GM23338 (cell line): ENCODE measurements at places on chromosomes 4 and X.

DNA sequence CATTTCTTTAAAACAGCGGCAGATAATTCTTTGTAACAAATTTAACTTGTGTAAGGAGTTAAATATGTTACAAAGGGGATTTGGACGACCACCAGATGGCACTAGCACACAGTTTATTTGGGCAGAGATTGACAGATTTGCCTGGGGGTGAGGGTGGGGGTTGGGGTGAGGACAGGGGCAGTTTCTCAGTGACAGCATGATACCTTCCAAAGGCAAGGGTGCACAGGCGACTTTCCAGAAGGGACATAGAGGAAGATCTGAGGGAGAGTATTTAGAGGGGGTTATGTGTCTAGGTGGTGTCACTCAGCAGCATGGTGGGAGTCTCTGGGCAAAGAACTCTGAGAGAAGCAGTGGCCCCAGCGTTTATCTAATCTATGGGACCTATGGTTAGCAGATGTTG is 9.6 kb upstream of the TMA16 start:
- DNase-seq = peak; percentile 88

DNA sequence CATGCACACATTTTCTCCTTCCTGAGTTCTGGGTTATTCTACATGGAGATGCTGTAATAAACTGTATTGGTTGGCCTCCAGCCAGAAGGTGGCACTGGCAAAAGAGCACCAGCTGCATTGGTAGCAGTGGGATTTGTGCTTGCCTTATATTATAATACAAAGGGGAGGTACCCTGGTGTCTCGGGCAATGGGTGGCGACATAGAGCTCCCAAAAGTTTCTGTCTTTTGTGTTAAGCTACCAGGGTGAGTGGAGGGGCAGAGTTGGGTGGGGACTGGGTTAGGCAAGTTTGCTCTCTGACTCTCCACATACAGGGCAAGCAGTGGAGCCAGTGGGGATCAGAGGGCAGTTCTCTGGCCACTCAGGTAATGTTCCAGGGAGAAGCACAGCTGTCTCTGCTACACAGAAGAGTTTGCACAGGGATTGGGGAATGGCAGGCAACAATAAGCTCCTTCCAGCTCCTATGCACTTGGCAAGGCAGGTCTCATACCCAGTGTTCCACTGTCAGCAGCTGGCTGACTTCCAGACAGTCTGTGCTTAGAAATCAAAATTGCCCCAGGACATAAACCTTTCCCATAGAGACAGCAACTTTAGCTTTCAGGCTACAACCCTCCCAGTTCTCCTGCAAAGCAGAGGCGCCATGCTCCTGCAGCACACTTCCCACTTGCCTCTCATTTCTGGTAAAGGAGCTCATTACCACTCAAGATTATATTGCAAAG is 463.9 kb upstream of the PCDH7 start:
- DNase-seq = peak; percentile 13

DNA sequence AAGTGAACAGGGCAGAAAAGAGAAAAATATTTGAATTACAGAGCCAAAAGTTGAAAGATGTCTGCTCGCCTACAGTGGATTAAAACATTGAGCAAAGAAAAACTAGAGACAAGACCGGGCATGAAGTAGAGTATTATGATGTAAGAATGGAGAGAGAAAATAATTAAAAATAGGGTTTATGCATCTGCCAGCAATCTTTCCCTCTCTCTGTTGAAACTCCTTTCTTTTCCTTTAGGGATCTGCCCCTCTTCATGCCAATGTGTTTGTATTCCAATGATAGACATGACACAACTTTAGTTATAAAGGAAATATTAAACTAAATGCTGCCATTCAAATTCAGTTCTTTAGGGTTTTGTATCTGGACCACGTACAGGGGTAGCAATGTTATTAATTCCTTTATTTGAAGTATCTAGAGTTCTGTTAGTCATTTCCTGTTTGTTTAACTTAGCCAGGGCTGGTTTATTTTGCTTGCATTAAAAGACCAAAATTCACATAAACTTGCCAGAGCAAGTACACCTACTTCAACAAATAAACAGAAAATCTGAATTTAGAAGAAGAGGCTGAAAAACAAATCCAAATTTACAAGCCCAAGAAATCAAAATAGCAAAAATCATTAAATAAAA is 202.6 kb downstream of the SPOCK3 start:
- DNase-seq = no peak

- DNase-seq = no peak
Measured at GRCh38 chr4:135277068-135277979, 1075.7 kb upstream of the PABPC4L start.

DNA sequence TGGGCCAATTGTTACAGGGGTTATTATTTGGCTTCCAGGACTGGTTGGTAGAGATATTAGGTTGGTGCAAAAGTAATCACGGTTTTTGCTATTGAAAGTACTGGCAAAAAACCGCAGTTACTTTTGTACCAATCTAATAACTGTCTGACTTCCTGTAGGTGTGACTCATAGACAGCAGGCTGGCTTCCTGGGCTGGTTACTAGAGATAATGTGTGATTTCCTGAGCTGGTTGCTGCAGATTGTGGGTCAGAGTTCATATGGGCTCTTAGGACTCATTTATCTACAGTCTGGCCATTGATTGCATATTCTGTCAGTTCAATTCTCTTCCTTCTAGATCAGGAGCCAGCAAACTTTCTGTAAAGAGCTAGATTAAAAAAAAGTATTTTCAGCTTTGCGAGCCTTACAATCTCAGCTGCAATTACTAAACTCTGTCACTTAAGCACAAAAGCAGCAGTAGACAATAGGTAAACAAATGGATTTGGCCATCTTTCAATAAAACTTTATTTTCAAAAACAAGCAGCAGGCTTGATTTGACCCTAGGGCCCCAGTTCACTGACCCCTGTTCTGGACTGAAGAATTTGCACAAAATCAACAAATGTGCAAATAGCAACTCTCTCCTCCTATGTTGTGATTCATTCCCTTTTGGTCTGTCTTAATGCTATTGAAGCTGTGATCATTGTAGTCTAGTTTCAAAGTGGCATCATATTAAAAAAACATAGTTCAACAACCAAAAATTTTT is 50.8 kb upstream of the BOD1L1 start:
- DNase-seq = no peak

DNA sequence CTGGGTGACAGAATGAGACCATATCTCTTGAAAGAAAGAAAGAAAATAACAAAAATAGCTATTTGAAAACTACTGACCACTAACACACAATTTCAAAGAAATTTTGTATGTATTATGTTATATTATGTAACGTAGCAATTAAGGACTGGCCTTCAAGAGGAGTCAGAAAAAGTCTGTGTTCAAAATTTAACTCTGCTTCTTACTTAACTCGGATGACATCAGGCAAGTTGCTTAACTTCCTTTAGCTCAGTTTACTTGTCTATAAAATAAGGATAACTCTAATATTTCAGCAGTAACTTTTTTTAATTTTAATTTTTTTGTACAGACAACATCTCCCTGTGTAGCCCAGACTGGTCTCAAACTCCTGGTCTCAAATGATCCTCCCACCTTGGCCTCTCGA is 14.6 kb upstream of the PRSS12 start:
- no peak for DNase-seq

DNA sequence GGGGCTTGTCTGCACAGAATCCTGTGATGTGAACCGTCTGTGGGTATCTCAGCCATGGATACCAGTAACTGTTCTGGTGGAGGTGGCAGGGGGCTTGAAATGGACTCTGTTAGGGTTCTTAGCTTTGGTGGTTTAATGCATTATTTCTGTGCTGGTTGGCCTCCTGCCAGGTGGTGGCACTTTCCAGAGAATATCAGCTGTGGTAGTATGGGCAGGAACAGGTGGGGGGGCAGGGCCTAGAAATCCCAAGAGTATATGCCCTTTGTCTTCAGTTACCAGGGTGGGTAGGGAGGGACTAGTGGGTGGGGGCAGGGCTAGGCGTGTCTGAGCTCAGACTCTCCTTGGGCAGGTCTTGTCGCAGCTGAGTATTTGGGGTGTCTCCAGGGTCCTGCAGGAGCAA is 106.7 kb downstream of the KIT start:
- no peak for DNase-seq

DNA sequence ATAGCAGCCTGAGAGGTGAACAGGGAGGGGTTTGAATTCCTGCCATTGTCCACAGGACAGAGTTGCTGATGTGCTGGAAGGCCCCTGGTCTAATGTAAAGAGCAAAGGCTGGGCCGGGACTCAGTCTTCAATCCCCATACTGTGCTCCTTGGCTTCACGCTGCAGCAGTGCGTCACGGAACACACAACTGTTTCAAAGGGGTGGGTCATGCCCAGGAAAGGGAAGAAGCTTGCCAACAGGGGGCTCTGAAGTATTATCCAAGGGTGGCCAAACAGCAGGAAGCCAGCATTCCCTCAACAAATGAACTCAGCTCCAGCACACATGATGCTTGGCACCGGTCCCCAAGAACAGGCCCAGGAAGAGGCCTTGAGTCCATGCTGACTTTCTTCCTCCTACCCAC is 122.5 kb downstream of the NFKB1 start:
- DNase-seq = peak; percentile 57

DNA sequence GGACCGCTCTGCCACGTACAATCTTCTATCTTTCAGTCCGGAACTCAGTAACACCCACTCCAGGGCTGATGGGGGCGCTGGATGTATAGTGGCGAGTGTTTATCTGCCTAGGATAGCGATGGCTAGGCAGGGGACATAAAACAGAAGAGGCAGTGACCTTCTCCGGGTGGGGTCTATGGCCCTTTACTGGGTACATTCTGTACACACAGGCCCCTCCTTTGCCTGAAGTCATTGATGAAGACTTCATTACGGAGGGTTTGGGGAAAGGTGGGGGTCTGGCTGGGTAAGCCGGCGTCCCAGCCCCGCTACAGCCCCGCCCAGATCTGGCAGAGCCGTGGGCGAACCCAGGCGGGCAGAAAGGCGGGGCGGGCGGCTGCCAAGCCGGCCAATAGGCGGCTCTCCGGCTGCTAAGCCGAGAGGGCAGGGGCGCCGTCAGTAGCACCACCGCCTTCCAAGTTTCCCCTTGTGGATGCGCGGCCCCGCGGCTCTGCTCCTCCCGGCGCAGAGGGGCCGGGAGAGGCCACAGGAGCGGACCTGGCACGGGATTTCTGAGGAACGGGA is at the start of gene CHST7:
Gene CHST7, plus strand, starts transcription at position 435 of the 561 bp plus-strand sequence. CDS start 167 bp downstream, outside the sequence.
- DNase-seq = peak; percentile 76

DNA sequence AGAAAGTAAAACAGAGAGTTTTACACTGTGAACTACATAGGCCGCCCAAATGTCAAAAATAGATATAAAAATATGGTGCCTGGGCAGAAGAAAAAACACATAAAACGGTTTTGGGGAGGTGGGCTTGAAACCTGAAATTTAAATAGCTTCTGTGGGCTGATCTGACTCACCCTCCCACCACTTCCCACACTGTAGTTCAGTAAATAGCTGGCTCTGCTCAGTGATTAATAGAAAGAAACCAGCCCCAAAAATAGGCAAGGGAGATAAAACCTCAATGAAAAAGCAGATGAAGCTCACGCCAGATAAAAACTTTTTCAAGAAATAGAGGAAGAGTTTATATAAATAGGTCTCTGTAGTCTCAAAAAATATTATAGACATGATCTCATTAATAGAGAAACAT is 13.2 kb upstream of the COX7B2 start:
- no peak for DNase-seq

GRCh38 chr4:133808151-133808550 is 393.4 kb downstream of the PABPC4L start:
- no peak for DNase-seq

GRCh38 chr4:8906991-8907595 is 35.5 kb upstream of the HMX1 start:
- DNase-seq = no peak

- peak; percentile 44 for DNase-seq
Measured at GRCh38 chrX:97685753-97686152, 802.0 kb downstream of the RPA4 start.

DNA sequence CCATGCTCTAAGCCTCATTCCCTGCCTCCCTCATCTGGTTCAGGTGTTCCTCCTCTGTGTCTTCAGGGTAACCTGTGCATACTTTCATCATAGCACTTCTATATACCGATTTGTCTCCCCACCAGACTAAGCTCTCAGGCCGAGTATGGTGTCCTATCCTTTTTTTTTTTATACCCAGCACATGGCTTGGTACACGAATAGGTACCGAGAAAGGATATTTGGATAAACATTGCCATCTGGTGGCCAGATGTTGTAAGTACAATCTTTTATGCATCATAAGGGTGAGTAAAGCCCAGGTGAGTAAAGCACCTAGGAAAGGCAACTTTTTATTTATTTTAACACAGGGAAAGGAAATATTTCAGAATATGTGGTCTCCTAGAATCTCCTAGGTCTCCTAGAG is 68.4 kb downstream of the MID2 start:
- peak; percentile 68 for DNase-seq

DNA sequence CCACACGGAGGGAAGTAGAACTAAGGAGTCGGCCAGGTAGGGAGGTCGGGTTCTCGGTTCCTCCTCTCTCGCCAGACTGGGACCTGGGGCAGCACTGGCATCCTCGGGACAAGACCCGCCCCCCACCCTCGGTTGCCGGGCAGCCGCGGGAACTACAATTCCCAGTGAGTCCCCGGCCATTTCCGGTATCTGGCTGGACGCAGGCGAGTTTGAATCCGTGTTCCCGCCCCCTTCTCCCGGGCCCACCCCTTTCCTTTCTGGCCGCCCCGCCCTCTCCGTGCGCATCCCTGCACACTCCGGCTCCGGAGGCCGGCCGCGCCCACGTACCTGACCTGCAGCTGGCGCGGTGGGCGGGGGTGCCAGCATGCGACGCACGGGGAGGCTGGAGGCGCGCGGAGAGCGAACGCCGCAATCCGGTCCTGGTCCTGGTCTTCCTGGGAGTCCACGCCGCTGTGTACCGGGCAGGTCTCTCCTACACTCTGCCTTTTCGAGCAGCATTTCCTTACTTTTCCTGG is 10.2 kb upstream of the DLG3 start:
- DNase-seq = peak; percentile 90
